ENCODE measurements at places on chromosomes 12 and 14. TPM values are rescaled to one million over a fixed set of nuclear protein-coding genes. Genes with fewer than 3 reads are reported as not detected.

DNA sequence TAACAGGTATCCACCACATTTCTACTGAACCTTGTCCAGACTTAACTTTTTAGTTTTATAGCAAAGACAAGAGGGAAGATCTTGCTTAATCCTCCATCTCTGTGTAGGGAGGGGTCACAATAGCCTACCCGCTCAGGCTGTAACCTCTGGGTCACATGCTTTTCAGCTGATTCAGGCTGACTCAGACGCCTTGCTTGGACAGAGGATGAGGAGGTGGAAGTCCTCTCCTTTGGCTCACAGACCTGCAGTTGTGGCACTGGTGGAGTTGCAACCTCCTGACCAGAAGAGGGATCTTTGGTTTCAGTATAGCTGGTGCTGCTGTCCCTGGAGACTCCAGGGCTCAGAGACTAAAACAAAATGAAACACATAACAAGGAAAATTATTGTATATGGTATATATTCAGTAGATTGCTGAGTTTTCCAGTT, 16.2 kb downstream of the ACIN1 start:
- peak; percentile 96 for DNase-seq

DNA sequence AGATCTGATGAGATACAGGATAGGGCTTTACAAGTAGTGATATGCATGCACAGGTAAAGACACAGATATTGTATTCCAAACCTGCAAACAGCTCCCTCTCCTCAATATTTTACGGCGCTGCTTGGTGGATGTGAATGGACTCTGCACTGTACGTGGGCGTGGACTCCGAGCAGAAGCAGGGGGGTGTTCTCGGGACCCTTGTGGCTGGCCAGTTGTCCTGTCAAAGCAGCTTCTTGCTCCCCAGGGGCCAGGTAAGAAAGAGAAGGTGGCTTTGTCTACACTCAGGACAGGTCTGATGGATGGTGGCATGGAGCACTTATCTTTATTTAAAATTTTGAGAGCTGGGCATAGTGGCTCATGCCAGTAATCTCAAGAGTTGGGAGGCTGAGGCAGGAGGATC, 29.5 kb upstream of the CLMN start:
- peak; percentile 19 for DNase-seq

DNA sequence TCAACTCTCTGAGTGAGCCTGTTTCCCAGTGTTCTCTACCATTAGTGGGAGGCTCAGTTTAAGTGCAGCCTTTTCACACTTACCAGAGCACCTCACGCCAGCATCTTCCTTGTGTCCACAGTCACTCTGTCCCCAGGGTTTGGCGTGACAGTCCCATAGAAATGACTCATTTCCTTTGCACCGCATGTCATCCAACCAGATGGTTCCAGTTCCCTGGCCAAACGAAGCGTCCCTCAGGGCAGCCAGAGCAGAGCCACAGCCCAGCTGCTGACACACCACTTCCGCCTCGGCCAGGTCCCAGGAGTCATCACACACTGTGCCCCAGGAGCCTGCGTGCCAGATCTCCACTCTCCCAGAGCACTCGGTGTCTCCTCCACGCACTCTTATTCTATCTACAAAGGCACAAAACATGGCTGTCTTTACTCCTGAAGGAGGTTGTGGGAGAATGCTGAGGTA, 65.4 kb downstream of the ACSM4 start:
- no peak for DNase-seq

DNA sequence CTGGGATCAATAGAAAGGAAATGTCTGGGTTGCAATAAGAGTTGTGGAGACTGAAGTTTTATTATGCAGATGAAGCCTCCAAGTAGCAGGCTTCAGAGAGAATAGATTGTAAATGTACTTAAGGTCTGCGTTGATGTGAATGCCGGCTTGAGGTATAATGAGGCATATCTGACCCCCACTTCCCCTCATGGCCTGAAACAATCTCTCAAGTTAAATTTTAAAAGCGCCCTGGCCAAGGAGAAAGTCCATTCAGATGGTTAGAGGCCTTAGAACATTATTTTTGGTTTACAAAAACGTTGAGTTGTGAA, 28.3 kb upstream of the HIGD1C start:
- DNase-seq, result no peak

DNA sequence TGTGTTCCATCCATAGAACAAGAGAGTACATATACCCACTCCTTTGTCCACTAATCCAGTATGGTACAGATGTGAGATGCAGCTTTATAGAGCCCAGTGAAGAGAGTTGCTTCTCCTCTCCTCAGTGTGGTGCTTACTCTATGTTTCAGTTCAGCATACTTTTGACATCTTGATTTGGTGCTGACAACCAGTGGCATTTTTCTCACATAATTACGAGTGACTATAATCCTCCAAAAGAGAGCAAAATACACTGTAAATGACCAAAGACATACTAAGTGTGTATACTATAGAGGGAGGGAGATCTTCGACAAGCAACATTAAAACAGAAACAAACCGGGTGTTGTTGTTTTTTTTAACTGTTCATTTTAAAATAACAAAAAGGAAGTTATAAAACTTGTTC, 191.5 kb downstream of the KLHL28 start:
- no peak for DNase-seq

GRCh38 chr12:31369712-31370521, 44.0 kb upstream of the SINHCAF start:
- no peak for DNase-seq

DNA sequence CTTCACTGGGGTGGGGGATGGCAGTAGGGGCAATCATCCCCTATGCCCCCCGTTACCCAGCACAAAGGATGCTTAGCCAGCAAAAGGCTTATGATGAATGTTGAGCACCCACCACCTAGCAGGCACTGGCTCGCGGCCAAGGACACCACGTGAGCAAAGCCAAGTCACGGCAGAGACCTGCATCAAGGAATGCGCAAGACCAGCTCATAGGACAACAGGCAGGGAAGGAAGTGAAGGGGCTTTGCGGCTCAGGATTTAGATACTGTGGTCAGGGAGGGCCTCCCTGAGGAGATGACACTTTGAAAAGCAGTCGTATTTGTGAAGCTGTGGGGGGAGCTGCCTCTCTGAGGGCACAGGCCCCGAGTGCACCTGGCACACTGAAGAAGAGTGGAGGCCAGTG, 32.8 kb downstream of the SH2B3 start:
- DNase-seq, result no peak

DNA sequence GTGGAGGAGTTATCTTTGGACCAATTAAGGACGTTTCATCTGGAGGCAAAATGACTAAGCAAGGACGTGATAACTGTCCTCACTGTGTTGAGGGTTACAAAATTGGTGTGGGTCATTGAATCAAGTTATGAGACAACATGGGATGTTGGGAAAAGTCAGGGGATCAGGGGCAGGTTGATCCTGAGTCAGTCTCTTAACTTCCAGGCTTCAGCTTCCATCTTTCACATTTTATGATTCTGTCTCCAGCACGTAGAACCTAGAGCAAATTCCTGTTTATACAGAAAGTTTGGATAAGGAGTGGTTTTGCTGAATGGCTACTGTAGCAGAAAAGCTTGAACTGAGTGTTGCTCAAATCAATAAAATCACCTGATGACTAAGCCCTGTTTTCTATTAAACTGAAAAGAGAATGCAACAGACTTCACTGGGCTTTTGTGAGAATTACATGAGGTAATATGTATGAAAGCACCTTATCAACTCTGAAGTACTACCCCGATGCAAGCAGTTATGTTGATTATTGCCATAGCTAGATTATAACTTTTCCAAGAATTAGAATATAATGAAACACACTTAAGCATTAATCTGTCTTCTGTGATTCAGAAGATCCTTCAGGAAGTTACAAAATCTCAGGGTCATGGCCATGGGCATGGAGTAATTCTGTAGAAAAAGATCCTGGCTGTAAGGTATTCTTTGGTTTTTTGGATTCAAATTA, 184.8 kb downstream of the ETV6 start:
- DNase-seq, result no peak

DNA sequence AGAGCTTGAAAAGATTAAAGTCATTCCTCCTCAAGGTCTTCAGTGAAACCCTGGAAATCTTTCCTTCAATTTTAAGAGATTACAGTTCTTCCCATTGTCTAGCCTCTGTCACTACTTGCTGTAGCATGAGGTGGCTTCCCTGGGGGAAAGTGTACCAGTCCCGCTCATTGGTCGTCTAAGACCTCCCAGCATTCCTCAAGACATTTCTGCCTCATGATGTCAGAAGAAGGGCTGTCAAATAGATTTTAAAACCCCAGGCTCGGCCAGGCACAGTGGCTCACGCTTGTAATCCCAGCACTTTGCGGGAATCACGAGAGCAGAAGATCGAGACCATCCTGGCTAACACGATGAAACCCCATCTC, 46.7 kb downstream of the SMUG1 start:
- no peak for DNase-seq

DNA sequence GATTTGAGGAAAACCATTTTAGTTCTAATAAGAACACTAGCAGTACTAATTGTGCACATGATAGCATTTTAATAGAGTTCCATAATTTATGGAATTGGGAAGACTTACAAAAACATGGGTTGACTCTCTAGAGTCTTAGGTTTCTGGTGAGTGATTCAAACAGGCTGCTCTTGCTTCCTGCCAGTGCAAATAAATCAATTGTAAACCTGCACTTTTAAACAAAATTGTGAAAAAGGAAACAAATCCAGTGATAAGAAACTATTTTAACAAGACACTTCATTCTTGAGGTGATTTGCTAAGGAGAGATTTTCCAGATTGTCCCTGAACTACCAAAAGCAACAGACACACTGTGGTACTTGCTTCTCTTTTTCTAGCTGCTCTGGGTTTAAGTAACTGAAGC, 112.2 kb downstream of the CACNA1C start:
- DNase-seq, result no peak

GRCh38 chr12:128594521-128594920, 229.2 kb downstream of the SLC15A4 start:
- no peak for DNase-seq

GRCh38 chr12:101172316-101172715, 37.7 kb downstream of the SLC5A8 start:
- DNase-seq, result no peak

GRCh38 chr12:49616533-49617219, 6.7 kb upstream of the PRPF40B start:
- no peak for DNase-seq

- DNase-seq, result no peak
These were observed 7.7 kb downstream of the WSB2 start for GRCh38 chr12:118053071-118053985.

DNA sequence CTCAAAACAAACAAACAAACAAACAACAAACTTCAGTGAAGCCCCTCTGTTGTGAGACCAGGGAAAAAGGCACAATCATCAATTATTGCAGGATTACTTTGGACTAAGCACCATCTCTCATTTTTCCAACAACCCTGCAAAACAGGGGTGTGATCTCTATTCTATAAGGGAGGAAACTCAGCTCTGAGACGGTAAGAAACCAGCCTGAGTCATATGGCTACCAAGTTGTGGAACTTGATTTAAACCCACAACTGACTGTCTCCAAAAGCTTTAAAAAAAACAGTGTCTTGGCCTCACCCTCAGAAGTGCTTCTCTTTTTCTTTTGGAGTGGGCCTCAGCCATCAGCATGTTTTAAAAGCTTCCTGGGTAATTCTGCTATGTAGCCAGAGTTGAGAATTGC, 49.8 kb downstream of the RIN3 start:
- no peak for DNase-seq

The LRP1-AS gene
- not detected for total RNA-seq

The ASPG gene
- total RNA-seq, result 3.7 TPM

The RPS6KL1 gene
- total RNA-seq, result 2.0 TPM

All from vagina (tissue), 2 donors.